ENCODE measurements at places on chromosomes 11 and 22.

GRCh38 chr22:21938071-21938822 is 14.4 kb downstream of the PPM1F start:
- peak; percentile 89 for DNase-seq

- DNase-seq: no peak
These were observed 679.1 kb downstream of the DLG2 start for GRCh38 chr11:84947970-84948580.

- no peak for DNase-seq
These were observed 238.1 kb upstream of the TENM4 start for GRCh38 chr11:79678780-79679452.

- no peak for DNase-seq
These were observed 72.7 kb upstream of the TTC12 start for GRCh38 chr11:113241636-113242054.

GRCh38 chr11:67465189-67465510 is 3.9 kb downstream of the TMEM134 start:
- DNase-seq: no peak

All from activated T-helper 1 cell treated with anti-CD3 and anti-CD28 coated beads, Interleukin-2, amount 50 U/mL, for 16 hours (primary cell).